ENCODE measurements at places on chromosomes 2 and 18.

- no peak for DNase-seq
Observed at GRCh38 chr2:239471011-239471792, 70.4 kb upstream of the HDAC4 start.

DNA sequence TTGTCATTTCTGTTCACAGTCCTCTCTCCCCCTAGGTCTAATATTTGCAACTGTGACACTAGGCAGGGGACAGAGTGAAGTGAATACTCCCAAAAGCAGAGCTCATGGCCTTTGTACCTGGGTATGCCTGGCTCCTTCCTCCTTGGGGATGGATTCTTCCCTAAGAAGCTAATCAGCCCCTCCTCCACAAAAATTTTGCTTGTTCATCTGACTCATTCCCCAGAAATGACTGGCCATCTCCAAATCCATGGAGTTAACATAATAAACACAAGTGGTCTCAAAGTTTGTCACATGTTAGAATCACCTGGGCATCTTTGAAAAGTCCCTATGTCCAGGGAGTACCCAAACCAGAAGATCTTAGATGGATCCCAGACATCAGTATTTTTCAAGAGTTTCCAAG is 65.3 kb downstream of the SUCLG1 start:
- DNase-seq: no peak

DNA sequence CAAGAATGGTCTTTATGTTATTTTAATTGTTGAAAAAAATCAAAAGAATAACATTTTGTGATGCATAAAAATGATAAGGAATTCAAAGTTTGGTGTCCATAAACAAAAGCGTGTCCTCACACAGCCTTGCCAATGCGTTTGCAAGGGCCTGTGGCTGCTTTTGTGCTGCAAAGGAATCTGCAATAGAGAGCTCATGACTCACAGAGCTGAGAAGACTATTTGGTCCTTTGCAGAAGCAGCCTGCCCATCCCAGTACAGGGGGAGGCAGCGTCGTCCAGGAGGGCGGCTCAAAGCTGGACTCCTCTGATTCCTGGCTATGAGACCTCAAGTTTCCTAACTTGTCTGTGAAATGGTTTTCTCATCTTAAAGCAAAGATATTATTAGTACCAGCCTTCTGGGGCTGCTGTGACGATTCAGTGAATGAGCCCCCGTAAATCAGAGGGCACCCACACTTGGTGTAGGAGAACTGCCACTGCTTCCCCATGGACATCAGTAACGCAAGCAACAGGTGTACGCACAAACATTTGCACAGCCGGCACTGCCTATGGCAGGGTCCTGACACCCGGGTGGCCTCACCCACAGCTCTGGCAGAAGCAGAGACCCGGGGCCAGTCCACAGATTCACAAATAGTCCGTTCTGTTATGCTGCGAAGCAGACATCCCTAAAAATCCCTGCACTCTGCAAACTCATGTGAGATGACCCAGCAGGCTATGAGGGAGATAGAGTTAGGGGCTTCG is 70.6 kb upstream of the ASAP2 start:
- DNase-seq: no peak

- DNase-seq: no peak
Observed at GRCh38 chr18:8620845-8621244, 11.6 kb downstream of the RAB12 start.

DNA sequence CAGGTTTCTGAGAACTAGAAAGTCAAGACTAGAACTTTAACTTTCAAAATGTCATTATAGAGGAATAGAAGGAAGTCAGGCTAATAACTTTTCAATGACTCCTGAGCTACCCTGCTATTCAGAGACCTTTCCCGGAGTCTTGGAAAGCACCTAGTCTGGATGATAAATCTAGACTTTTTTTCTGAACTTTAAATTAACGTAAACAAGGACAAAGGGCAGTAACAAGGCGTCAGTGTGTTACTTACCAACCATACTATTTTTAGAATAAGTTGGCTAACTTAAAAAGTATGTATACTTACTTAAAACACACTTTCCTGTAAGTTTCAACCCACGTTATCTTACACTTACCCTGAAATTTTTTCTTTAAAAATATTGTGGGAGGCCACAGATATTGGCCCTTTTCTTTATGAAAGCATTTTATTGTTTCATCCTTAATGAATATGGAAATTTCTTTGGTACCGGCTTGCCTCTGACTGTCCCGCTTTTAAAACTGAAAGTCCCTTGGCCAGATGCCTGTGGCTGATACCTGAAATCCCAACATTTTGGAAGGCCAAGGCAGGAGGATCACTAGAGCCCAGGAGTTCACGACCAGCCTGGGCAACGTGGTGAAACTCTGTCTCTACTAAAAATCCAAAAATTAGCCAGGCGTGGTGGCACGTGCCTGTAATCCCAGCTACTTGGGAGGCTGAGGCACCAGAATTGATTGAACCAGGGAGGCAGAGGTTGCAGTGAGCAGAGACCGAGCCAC is 9.7 kb downstream of the PMAIP1 start:
- no peak for DNase-seq

DNA sequence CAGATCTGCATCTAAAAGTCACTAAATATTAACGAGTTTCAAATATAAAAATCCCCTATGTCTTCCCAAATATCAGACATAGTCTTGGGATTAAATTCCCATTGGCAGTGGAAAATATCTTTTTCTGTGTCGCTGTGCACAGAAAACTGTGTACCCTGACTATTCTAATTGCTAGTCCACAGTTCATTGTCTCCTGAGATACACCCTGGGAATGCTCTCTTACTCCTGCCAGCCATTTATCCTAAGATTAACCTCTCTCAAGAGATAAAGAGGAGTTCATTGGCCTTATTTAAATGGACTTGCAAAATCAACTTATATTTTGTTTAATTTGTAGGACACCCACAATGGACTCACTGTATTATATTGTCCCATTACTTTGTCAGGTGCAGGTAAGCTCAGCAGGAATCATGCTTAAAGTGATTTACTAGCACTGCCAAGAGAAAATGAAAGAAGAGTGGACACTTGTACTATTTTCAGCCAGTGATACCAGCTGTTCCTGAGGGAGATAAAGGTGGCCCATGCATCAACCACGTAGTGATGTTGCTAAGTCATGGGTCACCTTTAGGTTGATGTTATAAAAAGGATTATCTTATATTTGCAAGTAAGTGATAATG is 553.8 kb downstream of the PIK3C3 start:
- DNase-seq: no peak
